ENCODE measurements at places on chromosomes 7 and 10. TPM values are rescaled to one million over a fixed set of nuclear protein-coding genes. Genes with fewer than 3 reads are reported as not detected.
A peak's percentile ranks its signal among the peaks of the same experiment; 100 is the strongest.

- no peak for DNase-seq
These were observed 40.0 kb upstream of the NPFFR1 start for GRCh38 chr10:70323697-70324338.

Gene TMEM236
- total RNA-seq: 79.6 TPM

Gene ADK
- 6.8 TPM for total RNA-seq

DNA sequence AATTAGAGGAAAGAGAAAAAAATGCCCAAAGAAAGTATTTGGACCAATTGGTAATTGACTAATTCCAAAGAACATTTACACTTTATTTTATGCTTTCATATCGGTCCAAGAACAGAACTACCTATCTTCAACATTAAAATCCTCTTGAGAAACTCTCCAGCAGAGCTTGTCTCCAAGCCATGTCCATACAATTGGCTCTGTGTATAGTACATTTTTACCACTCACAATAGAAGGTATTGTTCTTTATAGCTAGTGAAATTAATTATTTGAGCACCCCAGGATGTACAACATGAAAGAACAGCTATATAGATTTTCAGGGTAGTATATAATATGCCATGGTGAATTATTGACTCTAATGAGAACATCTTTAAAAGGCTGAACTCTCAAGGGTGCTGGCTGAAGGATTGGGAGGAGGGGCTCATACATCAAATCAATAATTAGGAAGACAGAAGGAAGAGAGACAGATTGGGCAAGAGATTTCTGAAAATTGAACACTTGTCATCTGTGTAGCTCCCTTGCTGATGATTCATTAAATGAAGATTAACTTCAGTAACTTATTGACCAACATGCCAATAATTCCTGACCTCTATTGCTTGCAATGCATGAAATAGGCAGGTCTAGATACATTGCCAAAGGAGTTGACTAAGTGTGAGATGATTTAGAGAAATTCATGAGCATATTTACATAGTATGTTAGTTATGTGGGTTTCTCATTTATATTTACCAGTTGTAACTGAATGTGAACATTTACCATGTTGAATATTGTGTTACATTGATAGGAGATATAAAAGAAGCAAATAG, 249.7 kb downstream of the MTERF1 start:
- no peak for DNase-seq

GRCh38 chr7:131097662-131098376, 229.9 kb upstream of the MKLN1 start:
- no peak for DNase-seq

- DNase-seq: no peak
These were observed 29.2 kb downstream of the SORBS1 start for GRCh38 chr10:95531994-95532399.

DNA sequence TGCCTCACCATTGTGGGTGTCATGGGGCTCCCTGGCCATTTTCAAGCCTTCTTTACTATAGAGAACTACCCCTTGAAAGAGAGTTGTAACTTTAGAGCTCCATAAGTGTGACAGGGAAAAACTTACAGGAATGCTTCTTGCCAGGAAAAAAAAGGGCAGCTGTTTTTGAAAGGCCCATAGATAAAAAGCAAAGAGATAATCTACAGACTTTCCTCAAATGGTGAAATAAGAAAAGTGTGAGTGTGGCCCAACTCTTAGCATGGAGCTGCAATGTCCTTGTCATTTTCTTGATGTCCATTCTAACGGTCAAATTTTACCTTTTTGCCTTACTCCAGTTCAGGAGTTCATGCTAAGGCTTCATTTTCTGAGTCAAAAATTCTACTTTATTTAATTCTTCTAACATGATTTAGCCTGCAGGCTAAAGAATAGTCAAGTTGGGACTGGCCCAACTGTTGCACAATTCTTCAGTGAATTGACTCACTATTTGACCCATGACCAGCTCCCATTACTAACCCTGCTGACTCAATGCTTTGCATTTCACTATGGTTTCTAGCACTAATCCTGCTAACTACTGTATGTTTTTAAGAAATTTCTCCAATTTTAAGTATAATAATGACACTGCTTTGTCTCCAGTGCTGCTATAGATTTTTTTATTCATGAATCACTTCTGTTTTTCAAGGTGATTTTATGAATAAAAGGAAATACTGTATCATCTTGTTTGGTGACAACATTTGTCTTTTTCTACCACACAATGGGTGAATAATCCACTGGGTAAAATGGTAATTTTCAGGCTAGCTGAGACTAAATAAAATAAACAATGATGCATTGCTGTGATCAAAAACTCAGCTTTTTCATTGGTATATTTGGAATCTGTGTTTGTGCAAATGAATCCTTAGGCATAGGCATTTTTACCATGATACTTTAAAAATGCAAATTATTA, 41.4 kb upstream of the SGCE start:
- peak; percentile 29 for DNase-seq

DNA sequence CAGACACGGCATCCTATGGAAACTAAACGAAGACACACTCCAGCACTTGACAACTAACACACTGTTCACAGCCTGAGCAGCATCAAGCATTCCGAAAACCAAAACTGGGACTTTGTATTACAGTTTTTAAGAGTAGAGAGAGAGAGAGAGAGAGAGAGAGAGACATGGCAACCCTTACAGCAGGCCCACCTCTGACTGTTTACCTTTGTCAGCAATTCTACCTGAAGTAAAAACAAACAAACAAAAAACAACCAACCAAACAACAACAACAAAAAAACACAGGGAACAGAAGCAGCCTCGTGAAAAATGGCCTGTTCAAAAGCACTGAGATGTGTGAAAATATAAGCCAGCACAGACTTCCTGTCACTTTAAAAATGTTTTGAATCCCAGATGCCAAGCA, 118.0 kb downstream of the SPAG6 start:
- no peak for DNase-seq

Gene PGAM2
- total RNA-seq: not detected

Gene HTR5A
- not detected for total RNA-seq

Data from transverse colon (tissue), 4 donors.